Ammon's horn (tissue), 1 donor: ENCODE measurements at places on chromosomes 7 and 10.

- DNase-seq = no peak
Measured at GRCh38 chr7:22176791-22177412, 180.1 kb downstream of the RAPGEF5 start.

GRCh38 chr10:95987685-95988426 lies 55.5 kb upstream of the CCNJ start:
- no peak for DNase-seq

GRCh38 chr7:90938371-90938770 lies 325.9 kb upstream of the FZD1 start:
- no peak for DNase-seq

- no peak for DNase-seq
Measured at GRCh38 chr10:64537112-64537511, 1015.9 kb downstream of the REEP3 start.

- DNase-seq = no peak
Measured at GRCh38 chr7:92584953-92585352, 5.2 kb downstream of the FAM133B start.

GRCh38 chr7:919924-920341 lies 34.5 kb downstream of the ADAP1 start:
- DNase-seq = no peak

DNA sequence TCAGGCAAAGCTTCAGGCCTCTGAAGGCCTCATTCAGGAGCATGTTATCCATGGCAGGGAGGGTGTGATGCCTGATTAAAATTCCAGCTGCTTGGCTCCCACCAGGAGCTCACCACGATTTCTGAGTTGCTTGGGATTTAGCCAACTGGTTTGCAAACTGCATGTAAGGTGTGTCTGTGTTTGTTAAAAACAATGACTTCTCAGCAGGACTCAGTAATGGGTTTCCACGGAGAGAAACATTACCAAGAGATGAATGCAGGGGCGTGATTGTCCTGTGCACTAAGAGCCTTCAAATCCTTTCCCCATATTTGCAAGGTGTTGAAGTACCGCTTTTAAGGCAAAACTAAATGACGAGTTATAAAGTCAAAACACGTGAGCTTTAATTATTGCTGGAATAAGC lies 88.8 kb upstream of the BTBD16 start:
- no peak for DNase-seq

DNA sequence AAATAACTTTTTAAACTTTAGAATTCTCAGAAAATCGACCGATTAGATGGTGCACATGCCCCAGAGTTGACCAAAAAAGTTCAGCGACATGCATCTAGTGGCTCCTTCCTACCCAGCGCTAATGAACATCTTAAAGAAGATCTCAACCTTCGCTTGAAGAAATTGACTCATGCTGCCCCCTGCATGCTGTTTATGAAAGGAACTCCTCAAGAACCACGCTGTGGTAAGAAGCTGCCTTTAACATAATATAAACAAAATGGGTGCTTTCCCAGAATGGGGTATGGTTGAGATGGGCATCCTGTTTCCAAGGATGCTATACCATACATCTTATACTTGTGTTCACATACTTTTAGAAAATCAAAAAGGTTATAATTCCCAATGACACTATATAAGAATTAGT lies 24.6 kb downstream of the GLRX3 start:
- DNase-seq = no peak

DNA sequence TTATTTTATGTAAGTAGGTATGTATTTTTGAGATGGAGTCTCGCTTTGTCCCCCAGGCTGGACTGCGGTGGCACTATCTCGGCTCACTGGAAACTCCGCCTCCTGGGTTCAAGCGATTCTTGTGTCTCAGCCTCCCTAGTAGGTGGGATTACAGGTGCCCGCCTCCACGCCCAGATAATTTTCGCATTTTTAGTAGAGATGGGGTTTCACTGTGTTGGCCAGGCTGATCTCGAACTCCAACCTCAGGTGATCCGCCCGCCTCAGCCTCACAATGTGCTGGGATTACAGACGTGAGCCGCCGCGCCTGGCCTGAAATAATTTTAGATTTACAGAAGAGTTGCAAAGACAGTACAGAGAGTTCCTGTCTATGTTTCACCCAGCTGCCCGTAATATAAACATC lies 37.5 kb downstream of the PFKFB3 start:
- no peak for DNase-seq

GRCh38 chr7:2955269-2955668 lies 88.4 kb downstream of the CARD11 start:
- no peak for DNase-seq

GRCh38 chr7:43485580-43485979 lies 97.3 kb upstream of the STK17A start:
- no peak for DNase-seq

GRCh38 chr7:39414224-39415035 lies 151.8 kb upstream of the YAE1 start:
- peak; percentile 32 for DNase-seq

- DNase-seq = no peak
Measured at GRCh38 chr7:88268051-88268450, 38.6 kb downstream of the STEAP4 start.

GRCh38 chr10:128693493-128694131 lies 567.4 kb upstream of the MKI67 start:
- no peak for DNase-seq

DNA sequence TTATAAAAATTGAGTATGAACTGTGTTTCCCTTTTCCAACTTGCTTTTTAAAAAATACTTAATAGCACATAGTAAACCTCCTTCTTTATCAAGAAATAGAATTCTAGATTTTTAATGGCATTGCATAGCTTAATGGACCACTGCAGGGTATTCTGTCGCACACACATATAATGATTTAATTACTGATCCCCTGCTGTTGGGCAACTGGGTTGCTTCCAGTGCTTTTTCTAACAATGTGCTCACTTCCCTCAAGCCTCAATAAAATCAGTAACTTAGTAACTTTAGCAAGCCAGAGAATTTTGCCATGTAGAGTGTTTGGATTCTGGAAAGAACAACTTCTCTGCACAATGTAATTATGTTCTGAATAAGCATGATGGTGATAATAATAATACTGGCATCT lies 49.1 kb upstream of the PDLIM1 start:
- no peak for DNase-seq

- DNase-seq = no peak
Measured at GRCh38 chr10:103025696-103026095, 107.6 kb downstream of the CNNM2 start.

DNA sequence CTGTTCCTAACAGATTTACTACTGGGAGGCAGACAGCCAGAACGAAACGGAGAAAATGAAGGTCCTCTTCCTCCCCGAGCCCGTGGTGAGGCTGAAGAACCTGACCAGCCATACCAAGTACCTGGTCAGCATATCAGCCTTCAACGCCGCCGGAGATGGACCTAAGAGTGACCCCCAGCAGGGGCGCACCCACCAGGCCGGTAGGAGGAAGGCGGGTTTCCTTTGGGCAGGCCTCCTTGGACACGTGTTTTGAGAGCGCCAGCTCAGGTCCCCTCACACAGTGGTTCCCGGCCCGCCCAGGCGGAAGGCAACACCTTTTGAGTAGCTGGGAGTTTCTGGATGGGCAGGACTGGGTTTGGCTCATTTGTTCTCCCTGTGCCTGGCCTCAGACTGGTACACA lies 474.0 kb upstream of the FOXK1 start:
- no peak for DNase-seq

GRCh38 chr10:110670335-110670734 lies 26.2 kb downstream of the RBM20 start:
- no peak for DNase-seq

DNA sequence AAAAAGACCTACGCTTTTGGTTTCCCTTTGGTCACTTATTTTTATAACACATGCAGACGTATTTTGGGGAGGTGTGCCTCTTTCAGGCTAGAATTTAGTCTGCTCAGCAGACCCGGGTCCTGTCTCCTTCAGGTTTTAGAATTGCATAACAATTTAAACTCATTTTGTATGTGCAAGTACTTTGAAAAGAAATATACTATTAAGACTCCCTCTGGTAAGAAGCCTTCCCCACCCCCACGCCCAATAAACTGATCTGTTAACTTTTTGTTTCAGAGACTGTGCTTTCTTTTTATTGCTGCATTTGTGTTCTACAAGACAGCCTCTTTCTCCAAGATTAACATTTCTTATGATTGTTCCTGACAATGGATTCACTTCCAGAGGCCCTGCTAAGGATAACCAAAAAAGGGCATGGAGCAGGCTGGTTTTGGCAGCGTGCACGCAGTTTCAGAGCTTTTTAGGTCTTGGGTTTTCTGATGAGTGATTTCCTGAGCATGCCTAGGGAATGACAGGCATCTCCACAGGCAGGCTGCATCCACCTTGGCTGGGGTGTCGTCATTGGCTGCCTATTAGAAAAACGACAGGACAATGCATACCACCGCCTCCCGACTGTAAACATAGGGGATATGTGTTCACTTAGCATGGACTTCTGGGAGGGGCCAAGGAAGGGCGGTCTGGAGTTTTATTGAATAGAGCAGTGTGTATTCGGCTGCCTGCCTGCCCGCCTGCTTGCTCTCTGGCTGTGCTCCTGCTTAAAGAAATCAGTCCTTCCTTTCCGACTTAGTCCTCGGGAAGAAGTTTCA lies at the start of gene CALD1:
Gene CALD1, plus strand, starts transcription at position 694 of the 800 bp plus-strand sequence. CDS start 88,100 bp downstream, outside the sequence.
- DNase-seq = peak; percentile 31

DNA sequence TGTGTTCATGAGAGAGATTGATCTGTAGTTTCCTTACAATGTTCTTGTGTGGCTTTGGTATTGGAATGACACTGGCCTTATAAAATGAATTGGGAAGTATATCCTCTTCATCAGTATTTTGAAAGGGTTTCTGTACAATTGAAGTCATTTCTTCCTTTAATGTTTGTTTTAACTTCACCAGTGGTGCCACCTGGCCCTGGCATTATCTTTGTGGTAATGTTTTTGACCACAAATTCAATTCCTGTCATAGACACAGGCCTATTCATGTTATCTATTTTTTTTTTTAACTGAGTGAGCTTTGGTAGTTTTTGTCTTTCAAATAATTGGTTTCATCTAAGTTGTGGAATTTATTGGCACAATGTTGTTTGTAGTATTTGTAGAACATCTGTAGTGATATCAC lies 127.7 kb downstream of the CDK14 start:
- DNase-seq = no peak

- DNase-seq = peak; percentile 27
Measured at GRCh38 chr10:60810437-60811182, 32.3 kb downstream of the CDK1 start.

GRCh38 chr10:69445041-69445440 lies 6.2 kb upstream of the TSPAN15 start:
- no peak for DNase-seq

- DNase-seq = no peak
Measured at GRCh38 chr7:147411096-147411495, 1179.5 kb upstream of the C7orf33 start.

GRCh38 chr10:131075218-131075770 lies 236.2 kb downstream of the TCERG1L start:
- DNase-seq = no peak

GRCh38 chr7:151178831-151179230 lies 8.2 kb downstream of the ASB10 start:
- no peak for DNase-seq

DNA sequence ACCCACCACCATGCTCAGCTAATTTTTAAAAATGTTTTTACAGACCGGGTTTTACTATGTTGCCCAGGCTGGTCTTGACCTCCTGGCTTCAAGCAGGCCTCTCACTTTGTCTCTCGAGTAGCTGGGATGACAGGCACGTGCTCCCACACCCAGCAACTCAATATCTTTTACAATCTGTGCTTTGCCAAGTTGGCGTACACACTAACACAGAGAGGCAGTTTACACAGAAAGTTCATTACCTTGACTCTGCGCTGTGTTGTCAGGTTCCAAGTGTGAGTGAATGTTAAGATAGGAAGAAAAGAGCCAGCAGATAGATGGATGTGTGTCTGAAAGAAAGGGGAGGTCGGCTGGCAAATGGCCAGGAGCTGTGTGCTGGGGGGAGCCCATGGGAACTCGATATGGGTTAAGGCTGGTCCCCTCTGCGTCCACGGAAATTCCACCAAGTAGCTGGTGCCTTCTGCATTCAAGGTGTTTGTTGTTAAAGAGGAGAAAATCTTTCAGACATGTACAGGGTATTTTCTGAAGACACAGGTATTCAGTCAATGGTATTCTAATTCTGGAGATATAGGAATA lies 299.8 kb downstream of the CAMK1D start:
- no peak for DNase-seq

- no peak for DNase-seq
Measured at GRCh38 chr10:9228771-9229170, 1174.3 kb downstream of the GATA3 start.
